ENCODE measurements at places on chromosomes 7 and 10.

DNA sequence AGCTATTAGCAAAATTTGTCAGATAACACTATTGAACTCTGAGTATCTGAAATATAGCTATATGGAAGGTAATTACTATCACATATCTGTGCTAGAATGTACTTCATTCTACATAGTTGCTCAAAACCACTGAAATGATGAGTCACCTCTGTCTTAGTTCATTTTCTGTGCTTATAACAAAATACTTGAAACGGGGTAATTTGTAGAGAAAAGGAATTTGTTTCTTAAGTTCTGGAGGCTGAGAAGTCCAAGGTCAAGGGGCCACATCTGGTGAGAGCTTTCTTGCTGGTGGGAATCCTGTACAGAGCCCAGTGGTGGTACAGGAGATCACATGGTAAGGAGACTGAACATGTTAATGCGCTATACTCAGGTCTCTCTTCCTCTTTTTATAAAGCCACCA lies 41.9 kb upstream of the TNKS2 start:
- DNase-seq = no peak

DNA sequence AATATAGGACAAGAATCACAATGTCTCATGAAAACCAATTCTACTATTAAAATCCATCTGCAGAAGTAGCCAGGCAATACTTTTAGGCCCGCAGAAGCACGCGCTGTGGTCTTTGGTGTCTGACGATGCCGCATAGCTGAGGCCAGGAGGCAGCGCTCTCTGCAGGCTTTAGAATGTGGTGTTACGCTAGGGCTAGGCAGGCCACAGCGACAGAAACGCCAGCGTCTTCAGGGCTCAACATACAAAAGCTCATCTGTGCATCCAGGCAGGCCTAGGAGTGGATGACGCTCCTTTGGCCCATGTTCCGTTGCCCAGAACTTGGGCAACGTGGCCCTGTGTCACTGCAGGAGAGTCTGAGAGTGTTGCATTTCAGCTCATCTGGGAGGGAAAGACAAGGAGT lies 601.1 kb upstream of the FOXK1 start:
- no peak for DNase-seq

DNA sequence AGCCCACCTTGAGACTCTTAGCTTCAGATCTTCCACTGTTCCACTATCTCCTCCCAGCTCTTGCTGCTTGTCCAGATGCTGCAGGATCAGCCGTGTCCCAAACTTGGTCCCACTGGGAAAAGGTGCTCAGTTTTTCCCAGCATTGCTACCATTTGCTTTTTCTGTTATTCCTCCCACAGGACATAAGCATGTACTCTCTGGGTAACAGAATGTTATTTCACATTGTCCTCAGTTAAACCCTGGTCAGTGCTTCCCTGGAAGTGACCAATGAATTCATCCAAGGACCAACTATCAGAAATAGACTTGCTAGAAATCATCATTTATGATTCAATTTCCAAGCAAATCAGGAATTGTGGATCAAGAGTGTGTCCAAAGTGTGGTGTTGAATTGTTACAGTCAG lies 179.2 kb upstream of the ZNF32 start:
- DNase-seq = no peak

DNA sequence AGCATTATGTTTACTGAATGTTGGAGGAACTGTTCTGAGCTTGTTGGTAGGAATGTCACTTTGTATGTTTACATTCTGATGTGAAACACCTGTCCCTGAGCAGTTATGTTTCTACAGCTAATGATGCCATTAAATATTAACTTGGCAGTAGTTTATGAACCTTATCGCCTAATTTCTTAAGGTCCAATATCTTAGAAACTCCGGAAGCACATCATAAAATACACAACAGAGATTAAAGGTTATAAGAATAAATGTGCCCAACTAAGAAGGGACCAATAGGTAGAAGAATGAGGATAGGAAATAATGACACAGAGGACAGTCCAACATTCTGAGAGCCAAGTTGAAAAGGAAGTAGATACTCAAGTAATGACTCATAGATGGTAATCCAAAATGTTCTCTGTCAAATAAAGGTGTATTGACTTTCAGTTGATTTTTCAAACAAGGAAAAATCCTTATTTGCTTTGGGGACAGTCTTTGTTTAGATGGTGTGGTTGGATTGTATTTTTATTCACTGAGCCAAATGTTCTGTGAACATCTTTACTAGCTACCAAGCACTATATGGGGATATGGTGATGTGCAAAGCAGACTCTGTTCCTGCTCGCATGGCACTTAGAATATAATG lies 31.9 kb downstream of the LCOR start:
- DNase-seq = no peak

DNA sequence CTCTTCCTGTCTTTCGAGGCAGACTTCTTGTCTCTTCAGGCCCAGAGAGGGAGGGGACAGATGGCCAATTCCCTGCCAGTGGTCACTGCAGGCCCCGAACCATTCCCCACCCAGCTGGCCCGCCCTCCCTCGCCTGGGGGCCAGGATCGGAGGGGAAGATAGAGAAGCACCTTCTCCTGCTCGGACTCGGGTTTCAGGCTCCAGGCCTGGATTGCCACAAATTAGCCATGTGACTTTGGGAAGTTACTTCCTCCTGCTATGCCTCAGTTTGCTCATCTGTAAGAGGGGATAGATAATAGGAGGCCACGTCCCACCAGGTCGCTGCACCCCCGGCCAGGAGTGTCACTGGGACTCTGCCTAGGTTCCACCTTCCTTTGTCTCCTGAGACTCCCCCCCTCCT lies 24.8 kb upstream of the PPP2R2D start:
- DNase-seq = no peak

DNA sequence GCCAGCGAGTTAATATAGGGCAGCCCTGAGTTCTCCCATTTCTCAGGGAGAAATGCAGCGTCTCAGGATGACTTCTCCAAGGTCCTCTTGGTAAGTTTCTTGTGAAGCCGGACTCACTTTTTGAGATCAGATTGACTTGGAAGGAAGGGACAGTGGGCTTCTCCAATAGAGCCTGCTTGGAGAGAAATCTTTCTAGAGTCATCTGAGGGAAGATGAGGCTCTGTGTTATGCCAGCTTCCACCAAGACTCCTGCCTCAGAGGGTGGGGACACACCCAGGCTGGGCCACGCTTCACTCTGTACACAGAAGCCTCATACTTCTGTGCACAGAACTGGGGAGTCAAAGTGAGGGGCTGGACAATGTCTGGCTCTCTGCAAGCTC lies 5.6 kb downstream of the C10orf105 start:
- no peak for DNase-seq

DNA sequence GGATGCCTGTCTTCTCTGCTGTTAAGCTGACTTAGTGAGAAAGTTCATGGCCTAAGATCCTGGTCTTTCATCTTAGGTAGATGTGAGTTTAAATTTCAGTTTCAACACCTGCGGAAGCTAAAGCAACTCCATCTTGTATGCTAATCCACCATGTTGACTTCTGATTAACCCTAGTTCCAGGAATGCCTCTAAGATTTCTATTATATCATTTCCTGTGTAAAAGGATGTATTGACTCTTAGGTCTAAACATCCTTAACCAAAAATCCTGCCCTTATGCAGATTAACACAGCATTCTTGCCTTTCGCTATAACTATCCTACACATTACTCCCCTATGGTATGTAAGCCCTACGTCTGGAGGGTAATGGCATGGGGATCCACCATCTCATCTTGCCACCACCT lies 94.4 kb upstream of the CCDC6 start:
- DNase-seq = no peak

DNA sequence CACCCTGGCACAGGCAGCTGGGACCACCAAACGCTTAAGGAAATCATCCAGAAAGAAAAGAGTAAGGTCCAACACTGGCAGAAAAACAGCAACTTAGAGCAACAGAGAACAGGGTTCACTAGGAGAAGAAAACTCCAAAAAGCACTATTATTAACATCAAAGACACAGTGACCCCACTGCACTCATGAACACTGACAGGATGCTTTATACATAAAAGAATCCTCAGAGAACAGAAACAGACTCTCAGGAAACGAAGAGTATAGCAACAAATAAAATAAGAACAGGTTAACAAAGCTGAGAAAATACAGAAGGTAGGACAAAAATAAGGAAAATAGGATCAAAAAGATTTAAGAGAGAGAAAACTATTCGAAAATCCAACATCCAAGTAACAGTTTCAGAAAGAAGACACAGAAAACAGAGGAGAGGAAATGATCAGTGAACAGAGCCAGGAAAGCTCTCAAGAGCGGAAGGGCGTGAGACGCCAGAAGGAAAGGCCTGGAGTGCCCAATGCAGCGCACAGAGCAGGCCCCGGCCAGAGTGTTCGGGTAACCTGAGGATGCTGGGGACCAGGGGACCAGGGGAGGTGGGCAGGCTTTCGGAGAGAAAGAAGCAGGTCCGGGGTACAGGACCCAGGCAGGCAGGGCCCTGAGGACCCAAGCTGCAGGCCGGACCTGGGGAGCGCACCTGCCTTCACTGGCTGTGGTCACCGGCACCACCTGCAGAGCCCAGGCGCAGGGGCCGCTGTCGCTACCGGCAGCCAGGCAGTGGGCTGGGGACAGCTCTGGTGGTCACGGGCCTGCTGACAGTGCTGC lies 258.2 kb downstream of the MAD1L1 start:
- DNase-seq = no peak

GRCh38 chr7:107495516-107495915 lies 25.7 kb downstream of the GPR22 start:
- no peak for DNase-seq
